NCI-H1417 (cell line): ENCODE measurements at places on chromosomes 7 and 10.

- no peak for DNase-seq
Measured at GRCh38 chr7:139762886-139763285, 14.9 kb downstream of the HIPK2 start.

DNA sequence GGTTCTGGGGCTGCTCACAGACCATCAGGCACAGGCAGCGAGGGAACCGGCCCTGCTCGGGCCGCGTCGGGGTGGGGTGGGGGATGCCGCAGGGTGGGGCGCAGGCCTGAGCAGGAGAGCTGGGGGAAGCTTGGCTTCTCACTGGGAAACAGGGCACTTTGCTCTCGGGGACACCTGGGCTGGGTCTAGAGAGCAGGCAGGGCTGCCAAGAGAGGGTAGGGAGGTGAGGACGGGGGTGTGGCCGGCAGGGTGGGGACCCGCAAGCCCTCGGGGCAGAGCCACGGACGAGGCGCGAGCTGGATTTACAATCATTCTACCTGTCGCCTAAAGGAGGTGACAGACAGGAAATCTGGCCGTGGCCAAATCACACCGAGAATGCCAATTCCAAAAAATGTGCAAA is 11.1 kb downstream of the INTS1 start:
- DNase-seq = no peak

- no peak for DNase-seq
Measured at GRCh38 chr7:133675510-133676218, 422.8 kb downstream of the EXOC4 start.

- DNase-seq = no peak
Measured at GRCh38 chr7:1674161-1675035, 4.3 kb downstream of the ELFN1 start.

GRCh38 chr10:73444457-73444856 is 11.1 kb upstream of the MSS51 start:
- no peak for DNase-seq

DNA sequence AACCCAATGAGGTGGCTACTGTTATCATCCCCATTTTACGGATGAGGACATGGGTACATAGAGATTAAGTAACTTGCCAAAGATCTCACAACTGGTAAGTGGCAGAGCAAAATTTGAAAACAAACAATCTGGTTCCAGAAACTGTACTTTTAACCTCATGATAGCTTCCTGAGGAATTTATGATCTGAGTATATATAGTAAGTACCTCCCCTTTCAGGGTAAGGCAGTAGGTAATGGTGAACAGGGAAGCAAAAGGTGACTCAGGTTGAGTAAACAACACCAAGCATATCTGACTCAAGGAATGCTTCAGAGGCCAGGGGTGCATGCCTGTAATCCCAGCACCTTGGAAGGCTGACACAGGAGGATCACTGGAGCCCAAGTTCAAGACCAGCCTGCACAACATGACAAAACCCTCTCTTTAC is 21.1 kb downstream of the KLLN start:
- DNase-seq = no peak

DNA sequence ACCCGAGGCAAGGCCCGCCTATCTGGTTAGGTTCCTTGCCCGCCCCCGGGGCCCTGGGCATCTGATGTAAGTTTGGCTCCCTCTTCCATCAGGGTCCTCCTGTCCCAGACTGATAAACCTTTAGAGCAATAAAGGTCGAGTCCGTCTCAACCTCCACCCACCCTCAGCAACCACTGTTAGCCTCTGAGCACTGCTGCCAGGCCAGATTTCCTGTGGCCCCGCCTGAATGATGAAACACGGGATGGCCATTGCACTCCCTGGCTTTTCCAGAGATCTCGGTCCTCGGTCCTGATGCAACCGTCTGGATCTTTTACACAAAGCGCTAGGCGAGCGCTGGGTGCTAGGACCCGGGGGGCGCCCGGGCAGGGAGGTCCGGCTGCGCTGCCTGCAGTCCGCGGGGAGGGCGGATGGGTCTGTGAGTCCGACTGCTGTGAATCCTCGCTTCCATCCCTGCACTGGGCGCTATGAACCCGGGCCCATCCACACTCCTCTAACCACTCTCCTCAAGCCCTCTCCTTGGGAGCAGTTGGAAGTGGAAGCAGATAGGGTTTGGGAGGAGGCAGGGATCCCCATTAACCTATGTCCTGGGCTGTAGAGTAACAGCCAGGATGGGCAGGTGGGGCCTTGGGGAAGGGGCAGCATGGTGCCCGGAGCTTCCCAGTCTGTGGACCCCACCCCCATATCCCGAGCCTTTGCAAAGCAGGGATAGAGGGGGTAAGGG is 875 bp upstream of the DDIT4 start:
- peak; percentile 85 for DNase-seq
